ENCODE measurements at places on chromosomes 5 and 9.
A peak's percentile ranks its signal among the peaks of the same experiment; 100 is the strongest.

DNA sequence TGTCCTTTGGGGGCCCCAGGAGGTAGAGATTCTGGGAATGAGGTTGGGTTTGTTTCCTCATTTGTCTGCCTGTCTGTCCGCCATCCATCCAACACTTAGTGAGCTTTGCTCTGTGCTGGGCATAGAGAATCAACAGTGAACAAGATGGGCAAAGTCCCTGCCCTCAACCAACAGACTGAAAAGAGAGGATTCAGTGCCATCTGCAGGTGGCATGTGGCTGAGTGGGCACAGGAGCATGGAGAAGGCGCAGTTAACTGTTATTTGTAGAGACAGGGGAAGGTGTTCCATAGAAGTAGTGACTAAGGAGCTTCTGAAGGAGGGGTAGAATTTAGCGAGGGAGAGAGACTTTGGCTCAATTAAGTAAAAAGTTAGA, 23.1 kb downstream of the POLR1E start:
- DNase-seq: no peak

DNA sequence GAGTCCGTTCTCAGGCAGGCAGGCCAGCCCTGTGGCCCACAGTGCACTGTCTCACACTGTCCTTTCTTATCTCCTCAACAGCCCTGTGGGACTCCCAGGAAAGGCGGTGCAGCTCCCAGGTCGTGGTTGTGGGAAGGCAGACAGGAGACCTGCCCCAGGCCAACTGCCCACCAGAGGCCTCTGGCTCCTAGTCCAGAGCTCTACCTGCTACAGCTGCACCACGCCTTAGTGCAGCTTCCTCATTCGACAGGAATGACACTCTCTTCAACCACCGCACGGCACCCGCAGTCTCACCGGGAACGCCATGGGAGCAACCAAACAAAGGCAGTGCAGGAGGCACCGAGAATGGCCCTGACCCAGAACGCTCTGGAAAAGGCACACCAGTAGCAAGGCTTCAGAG, 25.3 kb downstream of the CAMSAP1 start:
- DNase-seq: no peak

DNA sequence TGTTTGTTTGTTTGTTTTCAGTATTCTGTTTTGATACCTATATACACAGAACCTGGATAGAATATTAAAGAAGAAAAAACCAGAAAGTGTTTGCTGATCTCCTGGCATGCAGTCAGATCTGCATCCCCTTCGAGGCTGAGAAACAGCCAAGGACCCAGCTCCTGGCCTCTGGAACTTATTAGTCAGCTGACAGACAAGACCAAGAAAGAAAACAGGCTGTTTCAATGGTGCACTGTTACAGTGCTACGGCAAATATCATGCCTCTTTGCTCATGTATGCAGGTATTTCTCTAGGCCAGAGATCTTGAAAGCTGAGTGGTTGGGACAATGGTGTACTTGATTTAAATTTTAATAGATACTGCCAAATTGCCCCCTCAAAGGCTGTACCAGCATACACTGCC, 95.0 kb downstream of the C5orf15 start:
- no peak for DNase-seq

GRCh38 chr5:141637123-141637766, 448 bp downstream of the RELL2 start:
- peak; percentile 13 for DNase-seq

- DNase-seq: no peak
Observed at GRCh38 chr5:138110266-138110963, 26.6 kb downstream of the WNT8A start.

- no peak for DNase-seq
Observed at GRCh38 chr5:136212252-136212721, 19.3 kb upstream of the SMIM32 start.

GRCh38 chr5:39716532-39717028, 291.8 kb upstream of the DAB2 start:
- DNase-seq: peak; percentile 18

GRCh38 chr9:128257086-128257825, 18.6 kb downstream of the GOLGA2 start:
- no peak for DNase-seq

GRCh38 chr9:131198041-131198715, 72.8 kb downstream of the NUP214 start:
- no peak for DNase-seq

DNA sequence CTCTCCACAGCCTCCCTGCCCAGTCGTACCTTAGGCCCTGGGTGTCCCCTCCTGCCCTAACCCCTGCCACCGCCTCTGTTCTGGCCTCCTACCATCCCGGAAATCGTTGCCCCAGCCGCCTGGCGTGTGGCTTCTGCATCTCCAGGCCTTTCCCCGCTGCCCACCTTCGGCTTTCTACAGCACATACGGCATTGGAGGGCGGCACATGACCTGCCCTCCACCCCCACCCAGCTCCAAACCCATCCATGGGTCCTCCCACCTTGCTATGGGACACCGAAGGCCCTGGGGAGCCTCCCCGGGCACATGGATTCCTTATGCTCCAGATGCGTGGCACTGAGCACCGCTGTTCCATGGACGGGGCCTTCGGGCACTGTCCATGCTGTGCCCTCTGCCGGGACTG, 32.0 kb downstream of the FGF18 start:
- DNase-seq: no peak

GRCh38 chr5:132714456-132715307, 22.7 kb downstream of the KIF3A start:
- DNase-seq: no peak

Measured in NCI-H2171 treated with DMSO at 0.1 percent for 48 hours (cell line).